ENCODE measurements at places on chromosomes 5 and 9. TPM values are rescaled to one million over a fixed set of nuclear protein-coding genes. Genes with fewer than 3 reads are reported as not detected.

Gene SURF1
- polyA plus RNA-seq, result 27.1 TPM

Gene IFNA2
- not detected for polyA plus RNA-seq

Gene PTAR1
- polyA plus RNA-seq, result 5.1 TPM

Gene DOK3
- 5.1 TPM for polyA plus RNA-seq

Gene ARHGEF28
- polyA plus RNA-seq, result 29.5 TPM

Gene ITK
- not detected for polyA plus RNA-seq

Gene SLC9A3
- polyA plus RNA-seq, result 0.79 TPM

Gene QRFP
- not detected for polyA plus RNA-seq

Gene CCDC192
- not detected for polyA plus RNA-seq

- no peak overlapping the region for H3K27ac ChIP-seq
- no peak for DNase-seq
- H3K27me3 ChIP-seq, result peaks cover 6% of the 10 kb centered on the region
These were observed 56.2 kb upstream of the GARNL3 start for GRCh38 chr9:127208416-127208815.

GRCh38 chr9:73182928-73183327 lies 31.3 kb downstream of the ANXA1 start:
- H3K27ac ChIP-seq, result no peak overlapping the region
- H3K4me3 ChIP-seq, result no peak overlapping the region
- H3K27me3 ChIP-seq, result no peaks in the 10 kb centered on the region
- no peak for DNase-seq
- no peaks in the 10 kb centered on the region for H3K36me3 ChIP-seq

DNA sequence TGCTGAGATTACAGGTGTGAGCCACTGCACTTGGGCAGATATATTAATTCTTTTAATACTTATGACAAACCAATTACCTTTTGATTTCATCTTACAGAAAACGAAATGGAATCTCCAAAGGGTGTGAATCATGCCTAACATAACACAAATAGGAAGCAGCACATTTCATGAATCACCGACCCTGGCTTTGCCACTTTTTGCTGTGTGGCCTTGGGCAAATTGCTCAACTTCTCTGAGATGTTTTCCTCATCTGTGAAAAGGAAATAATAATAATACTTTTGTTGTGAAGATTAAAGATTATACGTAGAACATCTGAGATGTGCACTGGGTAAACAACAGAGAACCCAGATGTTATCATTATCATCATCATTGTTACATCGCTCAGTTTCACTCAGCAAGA lies 50.7 kb upstream of the FREM1 start:
- no peak for DNase-seq
- no peaks in the 10 kb centered on the region for H3K36me3 ChIP-seq
- H3K27ac ChIP-seq, result no peak overlapping the region
- no peak overlapping the region for H3K4me3 ChIP-seq

- H3K4me3 ChIP-seq, result no peak overlapping the region
- no peaks in the 10 kb centered on the region for H3K4me1 ChIP-seq
- peaks cover 10% of the 10 kb centered on the region for H3K27me3 ChIP-seq
- H3K36me3 ChIP-seq, result no peaks in the 10 kb centered on the region
- no peak overlapping the region for H3K27ac ChIP-seq
These were observed 15.5 kb upstream of the SOWAHA start for GRCh38 chr5:132797651-132798050.

DNA sequence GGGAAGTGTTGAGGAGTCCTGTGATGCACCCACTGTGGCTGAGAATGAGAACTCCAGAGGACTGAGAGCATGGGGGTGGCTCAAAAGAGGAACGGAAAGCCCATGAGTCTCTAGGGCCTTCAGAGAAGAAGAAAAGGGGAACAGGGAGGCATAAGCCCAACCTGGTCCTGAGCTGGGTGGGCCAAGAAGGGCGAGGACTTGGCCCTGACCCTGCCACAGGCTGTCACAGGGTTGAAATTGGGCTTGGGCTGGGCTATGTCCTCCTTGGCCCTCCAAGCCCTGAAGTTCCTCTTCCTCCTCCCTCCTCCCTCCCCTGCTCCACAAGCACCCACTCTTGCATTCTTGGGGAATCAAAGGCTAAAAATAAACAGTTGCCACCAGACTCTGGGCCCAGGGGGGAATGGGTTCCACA lies 49.3 kb upstream of the PPARGC1B start:
- H3K27ac ChIP-seq, result no peak overlapping the region
- peaks cover 16% of the 10 kb centered on the region for H3K27me3 ChIP-seq
- H3K4me3 ChIP-seq, result no peak overlapping the region
- DNase-seq, result no peak
- H3K4me1 ChIP-seq, result no peaks in the 10 kb centered on the region
- no peaks in the 10 kb centered on the region for H3K36me3 ChIP-seq

GRCh38 chr5:16135003-16135402 lies 44.6 kb downstream of the MARCHF11 start:
- no peak overlapping the region for H3K27ac ChIP-seq
- H3K36me3 ChIP-seq, result no peaks in the 10 kb centered on the region
- no peak overlapping the region for H3K4me3 ChIP-seq
- DNase-seq, result no peak
- no peaks in the 10 kb centered on the region for H3K4me1 ChIP-seq

- no peaks in the 10 kb centered on the region for H3K27me3 ChIP-seq
- H3K4me1 ChIP-seq, result no peaks in the 10 kb centered on the region
- no peaks in the 10 kb centered on the region for H3K36me3 ChIP-seq
- no peak for DNase-seq
These were observed 235.8 kb upstream of the VLDLR start for GRCh38 chr9:2385746-2386145.

DNA sequence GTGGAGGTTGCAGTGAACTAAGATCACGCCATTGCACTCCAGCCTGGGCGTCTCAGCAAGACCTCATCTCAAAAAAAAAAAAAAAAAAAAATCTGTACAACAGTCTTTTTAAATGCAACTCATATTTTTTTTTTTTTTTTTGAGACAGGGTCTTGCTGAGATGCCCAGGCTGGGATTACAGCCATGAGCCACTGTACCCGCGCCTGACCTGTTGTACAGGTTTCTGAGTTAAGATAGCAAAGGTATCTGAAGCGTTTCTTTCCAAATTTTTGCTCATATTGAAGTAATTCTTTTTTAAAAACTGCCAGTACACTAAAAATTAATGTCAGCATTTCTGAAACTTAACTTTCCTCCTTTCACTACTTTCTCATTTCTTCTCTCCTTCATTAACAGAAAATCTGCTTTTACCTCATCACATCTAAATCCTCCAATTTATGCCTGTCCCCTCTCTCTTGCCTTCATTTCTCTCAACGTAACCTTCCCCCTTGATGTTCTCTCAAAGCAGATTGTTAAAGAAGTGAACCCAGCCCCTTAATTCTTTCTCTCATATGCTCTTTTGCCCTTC lies 3.3 kb upstream of the SNX24 start:
- H3K27ac ChIP-seq, result no peak overlapping the region
- no peak overlapping the region for H3K4me3 ChIP-seq
- no peaks in the 10 kb centered on the region for H3K36me3 ChIP-seq
- peaks cover 14% of the 10 kb centered on the region for H3K4me1 ChIP-seq

GRCh38 chr9:87662808-87663528 lies 63.0 kb upstream of the CTSL start:
- H3K27ac ChIP-seq, result no peak overlapping the region
- H3K4me1 ChIP-seq, result no peaks in the 10 kb centered on the region
- no peaks in the 10 kb centered on the region for H3K27me3 ChIP-seq
- H3K4me3 ChIP-seq, result no peak overlapping the region
- H3K36me3 ChIP-seq, result peaks cover 38% of the 10 kb centered on the region

GRCh38 chr5:93090698-93091097 lies 490.3 kb downstream of the NR2F1-AS1 start:
- no peaks in the 10 kb centered on the region for H3K27me3 ChIP-seq
- DNase-seq, result no peak
- H3K36me3 ChIP-seq, result no peaks in the 10 kb centered on the region

DNA sequence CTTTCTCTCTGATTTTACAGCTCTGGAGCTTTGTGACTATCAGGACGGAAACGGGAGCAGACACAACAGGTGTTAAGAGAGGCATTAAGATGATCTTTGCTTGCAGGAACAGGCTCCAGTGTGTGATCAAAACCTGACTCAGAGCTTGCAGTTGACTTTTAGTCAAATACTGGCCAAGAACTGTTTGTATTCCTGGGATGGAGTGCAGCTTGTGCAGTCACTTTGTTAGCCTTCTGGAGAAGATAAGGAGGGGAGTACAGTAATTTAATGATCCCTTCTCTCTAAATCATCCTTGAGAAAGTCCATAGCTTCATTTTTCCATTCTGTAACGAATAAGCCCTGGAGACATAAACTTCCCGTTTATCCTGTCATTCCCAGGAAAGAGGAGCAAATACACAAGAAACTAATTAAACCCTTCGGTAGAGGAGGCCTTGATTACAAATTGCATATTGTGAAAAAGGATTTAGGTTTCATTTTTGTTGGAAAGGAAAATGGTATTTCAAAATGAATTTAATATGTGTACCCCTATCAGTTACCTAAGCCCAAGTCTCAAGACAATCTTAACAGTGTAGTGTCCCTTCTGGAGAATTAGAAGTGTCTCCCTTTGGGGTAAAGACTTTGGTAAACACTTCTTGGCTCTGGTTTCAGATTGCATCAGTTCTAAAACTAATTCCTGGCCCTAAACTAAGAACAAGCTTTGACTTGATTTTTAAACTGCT lies 3.1 kb upstream of the STOM start:
- no peaks in the 10 kb centered on the region for H3K27me3 ChIP-seq
- no peaks in the 10 kb centered on the region for H3K36me3 ChIP-seq
- no peak for DNase-seq
- H3K4me1 ChIP-seq, result peaks cover 10% of the 10 kb centered on the region

DNA sequence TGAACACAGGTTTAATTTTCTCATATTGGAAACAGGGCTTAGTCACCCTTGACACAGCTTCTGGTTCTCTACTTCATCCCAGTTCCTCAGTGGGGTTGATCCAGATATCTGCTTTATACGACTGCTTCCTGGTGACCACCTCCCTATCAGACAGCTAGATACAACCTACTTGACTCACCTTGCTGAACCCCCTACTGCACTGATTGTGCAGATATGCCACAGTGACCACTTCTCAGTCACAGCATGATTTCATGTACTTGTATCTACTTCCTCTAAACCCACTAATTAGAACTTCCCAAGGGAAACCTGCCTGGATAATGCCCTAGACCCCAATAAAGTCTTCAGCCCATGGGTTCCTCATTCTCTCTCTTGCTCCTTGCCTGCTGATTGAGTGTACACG lies 18.4 kb upstream of the RFK start:
- H3K4me3 ChIP-seq, result no peak overlapping the region
- H3K4me1 ChIP-seq, result peaks cover 30% of the 10 kb centered on the region
- no peak overlapping the region for H3K27ac ChIP-seq
- DNase-seq, result no peak
- H3K27me3 ChIP-seq, result no peaks in the 10 kb centered on the region

GRCh38 chr9:97714435-97714834 lies 17.3 kb upstream of the XPA start:
- no peak overlapping the region for H3K27ac ChIP-seq
- H3K36me3 ChIP-seq, result no peaks in the 10 kb centered on the region
- no peaks in the 10 kb centered on the region for H3K4me1 ChIP-seq
- no peak overlapping the region for H3K4me3 ChIP-seq
- DNase-seq, result no peak

GRCh38 chr5:169933616-169934015 lies 46.7 kb downstream of the INSYN2B start:
- no peak overlapping the region for H3K4me3 ChIP-seq
- H3K27me3 ChIP-seq, result no peaks in the 10 kb centered on the region
- no peak overlapping the region for H3K27ac ChIP-seq
- DNase-seq, result no peak
- peaks cover 9% of the 10 kb centered on the region for H3K4me1 ChIP-seq

GRCh38 chr9:96495341-96495740 lies 45.4 kb downstream of the HABP4 start:
- no peak overlapping the region for H3K4me3 ChIP-seq
- no peaks in the 10 kb centered on the region for H3K27me3 ChIP-seq
- H3K36me3 ChIP-seq, result peaks cover 3% of the 10 kb centered on the region
- H3K27ac ChIP-seq, result no peak overlapping the region
- no peak for DNase-seq
- no peaks in the 10 kb centered on the region for H3K4me1 ChIP-seq

GRCh38 chr5:40391642-40392041 lies 288.1 kb upstream of the PTGER4 start:
- no peaks in the 10 kb centered on the region for H3K27me3 ChIP-seq
- H3K4me3 ChIP-seq, result no peak overlapping the region
- peaks cover 3% of the 10 kb centered on the region for H3K4me1 ChIP-seq
- DNase-seq, result no peak
- no peak overlapping the region for H3K27ac ChIP-seq
- no peaks in the 10 kb centered on the region for H3K36me3 ChIP-seq

GRCh38 chr5:170731052-170731451 lies 52.5 kb upstream of the GABRP start:
- H3K36me3 ChIP-seq, result no peaks in the 10 kb centered on the region
- no peaks in the 10 kb centered on the region for H3K4me1 ChIP-seq
- H3K27ac ChIP-seq, result no peak overlapping the region
- DNase-seq, result no peak
- H3K27me3 ChIP-seq, result no peaks in the 10 kb centered on the region

GRCh38 chr5:126234563-126235195 lies 188.5 kb upstream of the GRAMD2B start:
- H3K27me3 ChIP-seq, result no peaks in the 10 kb centered on the region
- no peak overlapping the region for H3K4me3 ChIP-seq
- no peak overlapping the region for H3K27ac ChIP-seq
- peak; percentile 22 for DNase-seq
- no peaks in the 10 kb centered on the region for H3K4me1 ChIP-seq
- H3K36me3 ChIP-seq, result no peaks in the 10 kb centered on the region

- no peak overlapping the region for H3K27ac ChIP-seq
- H3K36me3 ChIP-seq, result peaks cover 2% of the 10 kb centered on the region
- no peaks in the 10 kb centered on the region for H3K4me1 ChIP-seq
- no peak for DNase-seq
These were observed 410.6 kb downstream of the RAB3C start for GRCh38 chr5:58993461-58993860.

DNA sequence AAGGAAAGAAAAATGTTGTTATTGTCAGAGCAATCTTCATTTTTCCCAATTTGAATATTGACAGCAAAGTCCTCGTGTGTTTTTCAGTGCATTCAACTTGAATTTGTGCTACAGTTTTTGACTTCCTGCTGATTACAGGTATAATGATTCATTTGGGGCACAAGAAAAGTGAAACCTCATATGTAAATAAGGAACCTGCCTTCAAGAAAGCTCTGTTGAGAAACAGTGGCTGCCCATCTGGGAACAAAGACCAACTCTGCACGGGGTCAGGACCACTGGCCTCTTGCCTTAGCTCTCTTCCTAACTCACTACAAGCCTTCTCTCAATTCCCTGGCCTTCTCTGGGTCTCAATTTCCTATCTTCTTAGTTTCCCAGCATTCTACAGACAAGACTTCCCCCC lies 21.0 kb downstream of the TIMD4 start:
- H3K27ac ChIP-seq, result no peak overlapping the region
- H3K36me3 ChIP-seq, result no peaks in the 10 kb centered on the region
- no peak for DNase-seq
- no peaks in the 10 kb centered on the region for H3K27me3 ChIP-seq

- no peak for DNase-seq
- H3K36me3 ChIP-seq, result no peaks in the 10 kb centered on the region
- H3K27me3 ChIP-seq, result no peaks in the 10 kb centered on the region
- H3K4me3 ChIP-seq, result no peak overlapping the region
These were observed 28.8 kb upstream of the DAB2IP start for GRCh38 chr9:121622387-121623203.

DNA sequence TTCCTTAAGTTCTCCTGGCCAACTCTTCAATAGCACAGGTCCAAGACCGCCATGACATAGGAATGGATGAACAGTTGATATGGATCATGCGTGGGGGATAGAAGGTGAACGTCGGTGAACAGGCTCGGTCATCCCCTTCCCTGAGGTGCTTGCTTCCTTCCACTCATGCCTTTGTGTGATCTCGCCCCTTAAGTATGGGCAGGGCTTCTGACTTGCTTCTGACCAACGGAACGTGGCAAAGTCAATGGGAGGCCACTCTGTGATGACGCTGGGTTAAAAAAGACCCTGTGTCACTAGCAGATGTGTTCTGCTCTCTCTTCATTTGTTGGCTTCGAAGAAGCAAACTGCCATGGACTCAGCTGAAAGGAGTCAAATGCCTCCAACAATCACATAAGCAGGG lies 240.5 kb upstream of the TUT7 start:
- H3K4me3 ChIP-seq, result no peak overlapping the region
- no peaks in the 10 kb centered on the region for H3K36me3 ChIP-seq
- DNase-seq, result no peak
